ENCODE measurements at places on chromosomes 2 and 18.

DNA sequence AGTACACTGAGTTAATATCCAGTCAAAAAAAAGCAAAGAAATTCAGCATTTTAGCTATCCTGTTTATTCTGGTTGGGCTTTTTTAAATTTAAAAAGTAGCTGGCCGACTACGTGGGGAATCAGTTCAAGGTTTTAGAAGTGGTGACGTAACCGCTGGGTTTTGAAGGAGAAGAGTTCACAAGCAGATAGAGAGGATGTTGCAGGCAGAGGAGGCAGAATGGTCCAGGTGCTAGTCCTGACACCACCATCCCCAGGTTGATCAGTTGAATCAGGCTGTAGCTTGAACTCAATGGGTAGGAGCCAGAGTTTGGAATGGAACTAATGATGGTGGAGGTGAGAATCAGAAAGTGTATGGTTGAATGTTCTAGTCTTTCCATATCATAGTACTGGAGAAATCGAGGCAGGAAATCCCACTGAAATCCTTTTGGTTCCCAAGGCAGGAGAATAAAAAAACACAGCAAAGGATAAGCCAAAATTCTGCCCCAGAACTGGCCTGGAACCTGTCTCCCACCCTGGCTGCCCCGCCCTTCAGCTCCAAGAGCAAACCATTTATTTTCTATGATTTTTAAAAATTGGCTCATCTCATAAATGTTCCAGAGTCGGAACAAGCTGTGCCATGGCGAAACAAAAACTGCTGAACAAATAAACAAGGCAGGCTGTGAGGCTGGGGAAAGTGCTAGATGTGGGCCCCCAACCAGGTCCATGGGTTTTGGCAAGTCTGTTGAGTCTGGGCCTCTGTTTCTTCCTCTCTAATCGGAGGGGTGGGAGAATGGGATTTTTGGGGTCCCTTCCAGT lies 44.0 kb downstream of the SLC4A1AP start:
- no peak for DNase-seq

DNA sequence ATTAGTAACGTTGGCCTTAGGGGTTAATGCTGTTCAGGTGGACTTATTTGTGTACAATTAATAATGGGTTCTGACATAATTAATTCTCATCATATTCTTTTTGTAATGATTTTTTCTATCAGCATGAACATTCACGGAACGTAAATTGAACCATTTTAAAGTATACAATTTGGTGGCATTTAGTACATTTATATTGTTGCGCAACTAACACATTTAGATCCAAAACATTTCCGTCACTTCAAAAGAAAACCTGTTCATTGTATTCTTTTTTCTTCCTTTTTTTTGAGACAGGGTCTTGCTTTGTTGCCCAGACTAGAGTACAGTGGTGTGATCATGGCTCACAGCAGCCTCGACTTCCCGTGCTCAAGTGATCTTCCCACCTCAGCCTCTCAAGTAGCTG lies 65.8 kb downstream of the BOD1L2 start:
- DNase-seq = no peak

- DNase-seq = no peak
Measured at GRCh38 chr2:216108310-216108966, 710 bp upstream of the XRCC5 start.

DNA sequence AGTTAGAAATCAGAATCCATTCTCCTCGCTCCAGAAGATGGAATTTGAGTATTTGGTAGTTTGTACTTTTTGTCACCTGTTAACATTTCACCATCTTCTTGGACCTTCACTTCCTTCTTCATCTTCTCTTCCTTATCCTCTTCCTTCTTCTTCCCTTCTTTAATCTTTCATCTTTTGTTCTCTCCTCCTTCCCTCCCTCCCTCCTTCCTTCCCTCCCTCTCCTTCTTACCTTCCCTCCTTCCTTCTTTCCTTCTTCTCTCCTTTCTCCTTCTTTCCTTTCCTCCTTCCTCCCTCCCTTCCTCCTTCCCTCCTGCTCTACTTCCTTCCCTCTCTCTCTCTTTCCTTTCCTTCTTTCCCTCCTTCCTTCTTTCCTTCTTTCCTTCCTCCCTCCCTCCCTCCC lies 31.1 kb upstream of the LTBP1 start:
- no peak for DNase-seq

- DNase-seq = no peak
Measured at GRCh38 chr2:222941510-222942032, 80.7 kb downstream of the ACSL3 start.

DNA sequence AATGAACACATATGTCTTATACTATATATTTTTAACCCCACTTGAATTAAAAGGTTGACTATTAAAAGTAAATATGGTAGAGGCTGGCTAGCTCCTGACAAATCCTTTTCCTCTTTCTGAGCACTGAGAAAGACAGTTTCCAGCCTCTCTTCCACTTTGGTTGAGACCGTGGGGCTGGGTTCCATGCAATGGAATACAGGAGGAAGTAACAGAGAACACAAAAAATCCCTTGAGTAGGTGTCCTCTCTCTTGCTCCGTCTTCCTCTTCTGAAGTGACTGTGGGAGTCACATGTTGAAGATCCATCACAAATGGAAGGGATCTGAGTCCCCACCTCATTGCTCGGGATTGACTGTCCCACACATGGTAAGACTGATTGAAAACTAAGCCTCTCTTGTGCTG lies 36.6 kb upstream of the SIGLEC15 start:
- no peak for DNase-seq

GRCh38 chr18:8685141-8685913 lies 20.0 kb upstream of the MTCL1 start:
- DNase-seq = no peak

GRCh38 chr2:85307527-85307897 lies 20.3 kb downstream of the TGOLN2 start:
- no peak for DNase-seq

DNA sequence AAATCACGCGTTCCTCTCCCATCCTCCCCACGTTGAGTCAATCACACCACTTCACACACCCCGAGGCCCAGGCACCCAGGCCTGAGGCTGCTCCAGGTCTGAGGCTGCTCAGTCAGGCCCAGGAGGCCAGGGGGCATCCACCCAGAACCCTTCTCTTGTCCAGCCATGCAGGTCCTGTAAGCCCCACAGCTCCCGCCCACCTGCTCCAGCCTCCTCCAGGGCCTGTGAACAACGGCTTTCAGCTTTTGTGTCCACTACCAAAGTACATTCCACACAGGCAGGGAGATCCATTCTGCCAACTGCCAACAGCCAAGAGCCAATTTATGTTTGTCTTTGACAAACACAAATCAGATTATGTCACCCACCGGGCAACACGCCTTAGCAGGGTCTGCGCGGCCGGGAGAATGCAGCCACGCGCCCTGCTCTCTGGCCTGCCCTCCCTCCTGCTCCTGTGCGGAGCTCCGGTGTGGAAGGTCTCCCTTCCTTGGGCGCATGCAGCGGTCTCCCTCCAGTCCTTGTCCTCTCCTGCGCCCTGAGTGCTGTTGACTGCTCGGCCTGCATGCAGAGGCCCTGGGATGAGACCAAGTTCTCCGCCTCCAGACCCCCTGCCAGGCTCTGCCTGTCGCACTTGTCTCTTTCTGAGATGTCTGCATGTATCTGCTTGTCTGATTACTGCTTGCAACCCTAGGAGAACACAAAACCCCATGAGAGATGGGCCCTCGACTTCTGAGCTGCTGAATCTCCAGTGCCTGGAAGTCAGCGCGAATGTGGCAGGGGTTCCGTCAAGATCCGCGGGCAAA lies 146.6 kb downstream of the ZNF516 start:
- no peak for DNase-seq

DNA sequence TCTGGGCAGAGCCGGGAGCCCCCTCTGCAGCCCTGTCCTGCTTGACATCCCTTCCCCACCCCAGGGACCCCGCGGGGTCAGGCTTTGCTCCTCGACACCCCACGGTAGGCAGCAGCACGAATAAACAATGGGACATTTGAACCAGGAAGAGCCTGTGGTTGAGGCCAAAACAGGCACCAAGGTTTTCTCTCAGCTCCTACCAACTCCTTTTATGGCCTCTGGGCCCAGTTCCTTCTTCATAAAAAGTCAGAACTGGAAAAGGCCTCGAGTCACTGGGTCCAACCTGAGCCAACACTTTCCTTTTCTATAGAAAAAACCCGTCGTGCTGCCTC lies 20.6 kb downstream of the TEX44 start:
- DNase-seq = no peak

GRCh38 chr2:201854841-201855240 lies 48.5 kb downstream of the CDK15 start:
- no peak for DNase-seq

GRCh38 chr2:44948565-44949328 lies 7.2 kb downstream of the SIX3 start:
- DNase-seq = no peak

DNA sequence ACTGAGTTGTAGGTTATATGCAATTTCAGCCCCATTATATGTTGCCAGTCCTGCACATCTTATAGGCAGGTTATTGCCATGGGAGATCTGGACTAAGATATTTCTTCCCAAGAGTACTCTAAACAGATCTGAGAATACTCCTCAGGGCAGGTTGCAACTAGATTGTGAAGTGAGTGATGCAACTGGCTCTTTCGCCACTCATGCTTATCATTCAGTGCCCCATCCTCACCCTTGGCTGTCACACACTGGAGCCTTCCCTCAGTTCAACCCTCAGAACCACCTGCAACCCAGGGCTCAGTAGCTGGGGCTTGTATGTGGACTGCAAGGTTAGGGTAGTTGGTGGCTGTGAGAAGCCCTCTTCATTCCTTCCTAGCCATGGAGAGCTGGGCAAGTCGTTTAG lies 14.1 kb downstream of the MERTK start:
- no peak for DNase-seq

- DNase-seq = no peak
Measured at GRCh38 chr2:3242747-3243369, 134.8 kb downstream of the EIPR1 start.

GRCh38 chr2:61949458-61949713 lies 43.9 kb downstream of the COMMD1 start:
- no peak for DNase-seq

DNA sequence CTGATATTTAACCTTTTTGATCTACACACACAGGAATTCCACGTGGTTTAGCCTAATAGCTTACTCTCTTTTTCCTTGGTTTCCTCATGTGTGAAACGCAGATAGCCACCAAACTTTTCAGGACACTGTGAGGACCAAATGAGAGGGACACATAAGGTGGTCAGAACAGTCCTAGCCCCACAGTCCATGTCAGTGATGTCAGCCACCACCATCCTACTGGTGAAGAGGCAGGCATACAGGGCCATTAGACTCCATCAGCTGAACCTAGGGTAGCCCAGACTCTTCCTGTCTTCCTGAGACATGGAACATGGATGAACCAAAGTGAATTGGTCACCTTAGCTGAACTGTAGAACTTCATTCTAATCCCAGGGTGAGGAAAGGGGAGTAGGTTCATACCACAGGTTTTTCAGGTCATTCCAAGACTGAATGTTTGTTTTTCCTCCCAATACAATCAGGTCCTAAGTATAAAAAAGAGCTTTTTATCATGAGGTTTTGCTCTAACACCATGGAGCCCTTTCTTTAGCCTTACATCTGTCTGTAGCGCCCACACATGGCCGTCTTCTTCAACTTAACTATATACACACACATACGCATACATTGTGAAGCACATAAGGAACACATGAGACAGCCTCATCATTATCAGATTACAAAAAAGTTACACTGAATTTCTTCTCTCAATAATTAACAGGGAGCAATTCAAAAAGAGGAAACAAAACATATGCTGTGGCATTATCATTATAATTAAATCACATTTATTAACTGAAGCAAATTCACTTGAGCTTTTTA lies 18.5 kb upstream of the NFE2L2 start:
- DNase-seq = no peak

GRCh38 chr2:124264551-124265091 lies 239.5 kb downstream of the CNTNAP5 start:
- DNase-seq = no peak

- no peak for DNase-seq
Measured at GRCh38 chr2:146669735-146670134, 1175.1 kb upstream of the ACVR2A start.

- DNase-seq = no peak
Measured at GRCh38 chr2:54259413-54260240, 3.6 kb upstream of the TSPYL6 start.

GRCh38 chr2:174023591-174024523 lies 58.7 kb upstream of the SP3 start:
- no peak for DNase-seq

- no peak for DNase-seq
Measured at GRCh38 chr2:42297322-42297936, 63.6 kb downstream of the COX7A2L start.

- no peak for DNase-seq
Measured at GRCh38 chr2:197949224-197949623, 144.8 kb downstream of the PLCL1 start.

GRCh38 chr2:231387904-231388724 lies 7.4 kb upstream of the B3GNT7 start:
- no peak for DNase-seq

- DNase-seq = no peak
Measured at GRCh38 chr18:31490387-31490786, 7.6 kb upstream of the DSG2 start.

- no peak for DNase-seq
Measured at GRCh38 chr18:13051159-13051558, 60.0 kb downstream of the CEP192 start.

- DNase-seq = no peak
Measured at GRCh38 chr2:70820499-70820898, at the start of gene CLEC4F. Gene CLEC4F (minus strand): TSS chr2:70820599. CDS start chr2:70820523, 76 bp downstream.

- no peak for DNase-seq
Measured at GRCh38 chr2:240449764-240450531, 14.5 kb downstream of the GPC1 start.

DNA sequence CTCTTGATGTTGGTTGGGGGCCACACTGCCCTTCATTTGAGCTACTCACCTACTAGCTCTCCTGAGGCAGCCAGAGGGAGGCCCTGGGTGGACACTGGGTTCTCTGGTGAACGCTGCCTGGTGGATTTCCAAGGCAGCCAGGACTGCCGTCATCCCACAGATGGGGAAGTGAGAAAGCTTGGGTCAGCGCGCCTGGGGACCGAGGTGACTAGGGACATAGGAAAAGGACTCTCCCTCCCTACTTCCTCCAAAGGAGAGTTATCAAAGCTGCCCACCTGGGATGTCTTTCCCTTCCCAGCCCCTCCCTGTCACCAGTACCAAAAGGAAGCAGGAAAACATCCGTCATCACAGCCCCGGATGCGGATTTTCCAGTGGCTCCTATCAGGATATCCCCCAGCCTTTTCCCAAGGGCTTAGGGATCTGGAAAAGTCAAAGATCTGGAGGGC lies 3.8 kb upstream of the SEMA4C start:
- no peak for DNase-seq

GRCh38 chr2:11955884-11956291 lies 209.5 kb downstream of the LPIN1 start:
- DNase-seq = no peak
